ENCODE measurements at places on chromosomes 5 and 9. TPM values are rescaled to one million over a fixed set of nuclear protein-coding genes. Genes with fewer than 3 reads are reported as not detected.

Gene OTP
- not detected for total RNA-seq

DNA sequence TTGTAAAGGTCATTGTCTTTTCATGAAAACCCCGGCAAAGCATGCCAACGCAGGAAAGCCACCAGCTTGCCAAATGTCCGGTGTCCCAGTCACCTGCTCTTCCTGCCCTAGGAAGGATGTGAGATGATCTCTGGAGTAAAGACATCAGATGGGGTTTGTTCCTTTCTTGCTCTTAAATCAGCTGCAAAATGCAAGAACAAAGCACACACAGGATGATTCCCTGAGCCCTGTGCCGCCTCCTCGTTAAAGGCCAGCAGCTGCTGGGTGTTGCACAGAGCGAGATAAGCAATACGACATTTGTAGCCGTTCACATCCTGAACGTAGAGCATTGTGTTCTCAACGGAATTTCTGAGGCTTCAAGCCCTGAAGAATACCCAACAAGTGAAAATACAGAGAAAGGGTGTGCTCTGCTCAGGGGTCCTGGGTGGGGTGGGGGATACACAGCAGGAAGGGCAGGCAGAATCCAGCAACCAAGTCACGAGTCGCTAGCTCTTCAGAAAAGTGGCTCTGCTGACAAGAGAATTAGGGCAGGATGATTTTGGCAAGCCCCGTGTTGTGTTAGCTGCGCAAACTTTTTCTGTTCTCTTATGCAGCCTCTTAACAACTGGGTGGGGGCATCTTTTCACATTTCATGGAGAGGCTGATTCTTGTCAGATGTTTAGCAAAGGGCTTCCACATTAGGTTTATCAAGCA, 229.2 kb upstream of the MAP3K1 start:
- no peak for DNase-seq

- DNase-seq: no peak
These were observed 626 bp upstream of the FST start for GRCh38 chr5:53479590-53480415.

Gene LIX1
- total RNA-seq: under 0.01 TPM

Gene FOXB2
- total RNA-seq: not detected

GRCh38 chr5:68730220-68730978, 363.4 kb upstream of the SLC30A5 start:
- peak; percentile 66 for DNase-seq

- no peak for DNase-seq
These were observed 136.5 kb downstream of the PBX3 start for GRCh38 chr9:125883565-125884217.

Gene UNC13B
- 19.6 TPM for total RNA-seq

Gene TAS2R1
- not detected for total RNA-seq

GRCh38 chr5:154721481-154722058, 33.6 kb upstream of the LARP1 start:
- no peak for DNase-seq

DNA sequence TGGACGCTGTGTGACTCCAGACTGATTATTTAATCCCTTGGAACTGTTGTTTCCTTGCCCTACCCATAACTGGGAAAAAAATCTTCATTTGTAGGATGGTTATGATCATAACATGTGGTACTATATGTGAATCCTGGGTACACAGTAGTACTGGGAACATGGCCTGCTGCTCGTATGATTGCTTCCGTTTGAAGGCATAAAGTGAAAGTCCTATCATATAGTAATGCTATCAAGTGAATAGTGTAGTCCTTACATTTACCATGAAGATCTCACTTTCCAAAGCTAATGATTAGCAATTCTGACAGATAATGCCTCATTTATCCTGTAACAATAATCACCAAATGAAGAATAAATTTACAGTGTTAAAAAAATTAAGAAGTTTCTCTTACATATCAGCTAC, 53.2 kb downstream of the MEF2C start:
- no peak for DNase-seq

GRCh38 chr5:108312258-108312657, 69.6 kb downstream of the FBXL17 start:
- no peak for DNase-seq

- no peak for DNase-seq
These were observed 459.9 kb upstream of the NMUR2 start for GRCh38 chr5:152864991-152865390.

DNA sequence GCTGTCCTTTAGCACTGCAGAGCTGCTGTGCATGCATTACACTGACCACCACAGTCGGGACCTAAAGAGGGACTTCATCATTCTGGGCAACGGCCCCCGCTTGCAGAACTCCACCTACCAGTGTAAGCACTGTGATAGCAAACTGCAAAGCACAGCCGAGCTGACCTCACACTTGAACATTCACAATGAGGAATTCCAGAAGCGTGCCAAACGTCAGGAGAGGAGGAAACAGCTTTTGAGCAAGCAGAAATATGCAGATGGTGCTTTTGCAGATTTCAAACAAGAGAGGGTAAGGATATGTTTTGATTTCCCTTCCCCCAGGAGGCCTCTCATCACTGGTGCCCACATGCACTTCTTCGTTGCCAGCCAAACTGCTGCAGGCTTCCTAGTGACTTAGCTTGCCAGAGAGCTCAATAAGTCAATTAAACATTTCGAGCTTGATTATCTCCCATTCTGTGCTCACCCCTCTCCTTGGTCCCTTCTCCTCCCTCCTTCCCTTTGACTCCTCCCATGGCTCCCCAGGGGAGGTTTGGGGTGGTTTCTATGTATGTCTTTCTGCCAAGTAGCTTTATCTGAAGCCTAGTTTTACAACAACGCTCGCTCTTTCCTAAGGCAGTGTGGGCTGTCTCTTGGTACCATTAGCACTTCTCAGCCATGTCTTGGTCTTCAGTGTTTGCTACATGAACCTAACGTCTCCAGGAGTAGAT, 66.7 kb downstream of the ZNF462 start:
- no peak for DNase-seq

- DNase-seq: peak; percentile 42
These were observed 405.4 kb upstream of the ACTBL2 start for GRCh38 chr5:57887851-57888621.

GRCh38 chr5:75756211-75756610, 39.0 kb upstream of the POC5 start:
- DNase-seq: no peak

Gene PKD2L2
- total RNA-seq: not detected

DNA sequence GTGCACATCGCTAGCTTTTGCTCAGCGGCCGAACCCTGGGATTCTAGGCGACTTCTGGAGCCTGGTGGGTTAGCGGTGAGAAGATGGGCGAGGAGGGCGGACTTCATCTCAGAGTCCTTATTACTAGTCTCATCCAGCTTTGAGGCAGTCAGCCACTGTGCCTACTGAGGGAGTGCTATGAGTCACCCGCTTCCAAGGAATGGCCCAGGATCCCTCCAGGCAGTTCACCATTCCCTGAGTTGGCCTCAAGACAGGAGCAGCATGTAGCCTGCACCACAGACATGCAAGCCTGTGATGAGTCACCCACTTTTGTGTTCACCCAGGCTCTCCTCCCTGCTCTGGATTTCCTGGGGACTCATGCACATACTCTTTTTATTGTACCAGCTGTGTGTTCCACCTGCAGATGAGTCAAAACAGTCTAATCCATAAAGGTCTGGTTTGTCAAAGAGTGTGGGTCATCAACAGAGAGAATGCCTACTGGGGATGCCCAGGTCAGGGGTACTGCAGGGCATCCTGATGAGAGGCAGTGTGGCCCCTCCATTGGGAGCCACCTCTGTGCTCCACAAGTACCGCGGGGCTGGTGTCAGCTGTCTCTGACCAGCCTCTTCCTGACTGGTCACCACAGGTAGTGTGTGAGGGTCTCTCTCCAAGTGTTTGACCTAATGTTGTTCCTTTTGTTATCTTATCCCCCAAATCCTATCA, 20.2 kb downstream of the SLC22A5 start:
- DNase-seq: peak; percentile 94

- no peak for DNase-seq
These were observed 3.1 kb upstream of the IL6ST start for GRCh38 chr5:55997742-55998351.

GRCh38 chr9:131436376-131436775, 42.5 kb downstream of the PRRC2B start:
- no peak for DNase-seq

- no peak for DNase-seq
These were observed 216.6 kb downstream of the TSSK1B start for GRCh38 chr5:113218200-113218599.

DNA sequence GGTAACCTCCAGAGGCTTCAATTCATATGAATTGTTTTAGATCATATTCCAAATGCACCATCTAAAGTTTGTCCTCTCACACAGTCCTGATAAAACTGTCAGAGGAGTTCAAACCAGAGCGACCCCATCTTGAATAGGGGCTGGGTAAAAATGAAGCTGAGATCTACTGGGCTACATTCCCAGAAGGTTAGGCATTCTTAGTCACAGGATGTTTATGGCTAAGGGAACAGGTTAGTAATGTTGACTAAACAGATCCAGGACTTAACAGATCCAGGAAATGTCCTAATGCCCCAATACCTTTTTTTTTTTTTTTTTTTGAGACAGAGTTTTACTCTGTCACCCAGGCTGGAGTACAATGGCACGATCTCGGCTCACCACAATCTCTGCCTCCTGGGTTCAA, 192.6 kb upstream of the PRDM9 start:
- DNase-seq: peak; percentile 70

Gene AIF1L
- 52.5 TPM for total RNA-seq

Gene ESM1
- total RNA-seq: 0.36 TPM

Gene CARTPT
- total RNA-seq: not detected

- no peak for DNase-seq
These were observed 35.4 kb upstream of the TUT7 start for GRCh38 chr9:86389628-86390027.

- DNase-seq: no peak
These were observed 7.5 kb upstream of the FST start for GRCh38 chr5:53472720-53473510.

DNA sequence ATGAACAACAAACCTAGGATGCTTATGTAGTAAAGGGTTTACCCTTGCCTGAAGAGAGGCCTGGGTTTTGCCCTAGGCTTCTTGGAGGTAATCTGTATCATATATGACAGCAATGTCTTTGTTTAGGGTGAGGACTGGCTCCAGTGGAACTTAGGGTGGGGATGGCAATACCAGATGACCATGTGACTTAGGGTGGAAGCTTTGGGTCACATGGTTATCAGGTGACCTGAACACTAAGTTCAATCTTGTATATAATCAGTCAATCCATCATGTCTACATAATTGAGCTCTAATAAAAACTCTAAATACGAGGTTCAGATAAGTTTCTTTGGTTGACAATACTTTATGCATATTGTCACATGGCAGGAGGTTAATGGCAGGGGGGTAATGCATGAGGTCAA, 10.6 kb upstream of the PPP2R2B start:
- DNase-seq: no peak

Gene MCIDAS
- 0.22 TPM for total RNA-seq

DNA sequence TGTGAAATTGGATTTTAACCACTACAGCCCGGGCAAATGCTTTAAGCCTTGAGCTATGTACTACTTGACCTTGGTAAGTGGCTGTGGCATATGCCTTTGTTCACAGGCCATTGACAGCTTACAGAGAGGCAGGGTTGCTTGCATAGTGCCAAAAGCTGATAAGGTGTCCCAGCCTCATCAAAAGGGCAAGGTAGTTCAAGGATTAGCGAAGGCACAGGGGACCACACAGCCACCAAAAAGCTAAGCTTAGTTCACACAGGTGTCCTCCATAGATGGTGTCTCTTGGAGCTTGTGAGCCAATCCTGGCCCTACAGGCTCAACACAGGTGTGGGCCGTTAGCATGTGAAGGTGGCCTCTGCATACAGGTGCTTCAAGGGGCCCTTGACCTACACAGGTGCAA, 86.8 kb downstream of the ZNF622 start:
- DNase-seq: no peak

Gene DDX4
- not detected for total RNA-seq

GRCh38 chr5:150540615-150541396, 32.9 kb downstream of the NDST1 start:
- no peak for DNase-seq

DNA sequence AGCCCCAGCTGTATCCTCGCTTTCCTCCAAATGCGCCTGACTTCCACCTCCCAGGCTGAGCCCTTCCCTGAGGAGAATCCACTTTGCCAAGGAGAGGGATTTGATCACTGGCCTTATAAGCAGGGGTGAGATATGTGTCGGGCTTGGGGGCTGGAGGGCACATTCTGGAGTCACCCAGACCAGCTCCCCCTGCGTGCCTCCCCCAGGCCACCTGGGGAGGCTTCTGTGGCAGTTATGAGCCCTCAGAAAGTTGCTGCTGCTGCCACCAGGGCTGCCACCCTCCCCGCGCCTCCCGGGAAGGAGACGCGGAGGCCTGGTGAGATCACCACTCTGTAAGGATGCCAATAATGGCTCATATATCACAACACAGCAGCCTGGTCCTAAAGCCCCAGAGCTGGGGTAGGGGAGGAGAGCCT, 211.5 kb downstream of the PAPPA start:
- DNase-seq: no peak

GRCh38 chr5:126184474-126184873, 238.7 kb upstream of the GRAMD2B start:
- DNase-seq: no peak

GRCh38 chr5:75460942-75461610, 50.4 kb downstream of the CERT1 start:
- no peak for DNase-seq

Gene F2RL2
- 7.2 TPM for total RNA-seq

- no peak for DNase-seq
These were observed 17.2 kb upstream of the NFIB start for GRCh38 chr9:14331120-14331519.

Gene RGS7BP
- total RNA-seq: not detected

Gene FAM163B
- not detected for total RNA-seq

Gene TSLP
- total RNA-seq: 0.07 TPM

GRCh38 chr9:134946663-134947062, 29.0 kb upstream of the FCN1 start:
- no peak for DNase-seq

Gene IL7R
- 1.6 TPM for total RNA-seq

DNA sequence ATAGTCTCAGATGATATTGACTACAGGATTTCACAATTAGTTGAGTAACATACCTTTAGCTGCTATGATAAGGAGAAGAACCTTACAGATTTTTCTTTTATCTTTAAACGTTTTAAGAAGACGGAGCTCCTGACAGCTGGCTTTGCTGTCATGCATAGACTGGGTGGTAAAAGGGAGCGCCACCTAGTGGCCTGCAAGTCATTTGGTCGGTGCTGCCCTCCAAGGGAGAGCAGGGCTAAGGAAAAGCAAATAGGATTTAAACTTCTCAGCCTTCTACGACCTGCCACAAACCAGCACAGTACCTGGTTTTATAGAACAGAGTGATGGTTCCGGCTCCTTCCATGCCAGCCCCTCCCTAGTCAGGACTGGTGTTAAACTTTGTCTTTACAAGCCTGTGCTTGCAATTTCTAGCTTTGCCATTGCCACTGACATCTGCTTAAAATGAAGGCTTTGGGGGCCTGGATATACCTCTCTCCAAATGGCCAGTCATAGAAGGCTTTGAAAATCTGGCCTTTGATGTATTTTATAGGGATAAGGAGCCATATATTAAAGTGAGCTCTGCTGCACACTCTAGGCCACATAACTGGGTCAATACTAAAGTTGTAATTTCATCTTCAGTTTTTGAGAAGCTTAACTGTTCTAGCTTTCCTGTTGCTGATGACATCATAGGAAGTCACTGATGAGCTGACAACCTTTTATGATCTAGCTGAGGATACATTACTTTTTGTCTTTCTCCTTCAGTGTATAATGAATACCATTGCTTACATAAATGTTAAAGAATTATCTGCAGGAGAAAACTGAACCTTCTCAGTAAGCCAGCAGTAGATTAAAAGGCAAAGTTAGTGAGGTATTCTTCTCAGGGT, 31.1 kb upstream of the ADAMTSL1 start:
- no peak for DNase-seq
